MCF 10A (cell line): ENCODE measurements at places on chromosomes 5 and 9.
A peak's percentile ranks its signal among the peaks of the same experiment; 100 is the strongest.

GRCh38 chr5:83919071-83920041 lies 198.7 kb upstream of the HAPLN1 start:
- DNase-seq = no peak

DNA sequence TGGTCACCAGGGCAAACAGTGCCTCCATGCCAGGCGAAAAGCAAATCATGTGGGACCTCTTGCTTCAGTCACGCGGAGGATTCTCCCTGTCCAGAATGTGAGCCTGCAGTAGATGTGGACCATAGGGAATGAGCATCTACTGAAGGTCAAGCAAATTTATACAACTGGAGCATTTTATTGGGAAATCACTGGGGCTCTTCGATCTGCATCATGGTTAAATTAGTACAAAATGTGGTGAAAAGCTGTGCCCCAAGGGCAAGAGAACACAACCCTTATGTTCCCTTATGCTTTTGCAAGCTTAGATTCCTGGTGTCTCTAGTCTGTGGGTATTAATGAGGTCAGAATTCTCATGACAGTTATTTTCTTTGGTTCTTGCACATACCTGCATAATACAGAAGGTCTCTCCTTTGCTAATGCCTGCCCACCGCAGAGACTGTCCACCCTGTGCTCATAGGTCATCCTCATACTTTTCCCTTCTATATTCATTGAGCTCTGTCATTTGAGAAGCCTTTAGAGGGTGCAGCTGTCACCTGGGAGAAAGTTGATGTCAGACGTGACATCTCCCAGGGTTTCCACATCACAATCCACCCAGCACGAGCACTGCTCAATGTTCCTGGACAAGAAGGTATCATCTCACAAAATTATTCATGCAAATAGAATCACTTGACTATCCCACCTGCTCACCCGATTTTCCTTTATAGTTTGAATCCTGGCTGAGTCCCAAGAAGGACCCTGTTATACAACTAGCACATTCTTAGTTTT lies 111.7 kb downstream of the NXNL2 start:
- no peak for DNase-seq

DNA sequence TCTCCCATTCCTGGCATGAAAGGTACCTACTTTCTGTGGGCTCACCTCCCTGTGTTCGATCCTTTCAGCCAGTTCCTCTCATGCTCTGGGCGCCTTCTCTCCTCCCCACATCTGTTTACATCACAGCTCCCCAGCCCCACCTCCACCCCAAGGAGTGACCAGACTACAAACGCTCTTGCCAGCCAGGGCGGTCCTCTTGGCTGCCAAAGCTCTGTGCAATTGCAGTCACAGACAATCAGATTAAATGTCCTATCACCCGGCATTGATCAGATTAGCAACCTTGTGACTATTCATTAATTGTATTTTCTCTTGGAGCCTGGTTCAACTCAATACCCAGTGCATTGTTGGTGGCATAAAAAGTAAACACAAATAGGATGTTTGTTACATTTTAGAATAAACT lies 211.2 kb upstream of the TBCA start:
- DNase-seq = no peak

DNA sequence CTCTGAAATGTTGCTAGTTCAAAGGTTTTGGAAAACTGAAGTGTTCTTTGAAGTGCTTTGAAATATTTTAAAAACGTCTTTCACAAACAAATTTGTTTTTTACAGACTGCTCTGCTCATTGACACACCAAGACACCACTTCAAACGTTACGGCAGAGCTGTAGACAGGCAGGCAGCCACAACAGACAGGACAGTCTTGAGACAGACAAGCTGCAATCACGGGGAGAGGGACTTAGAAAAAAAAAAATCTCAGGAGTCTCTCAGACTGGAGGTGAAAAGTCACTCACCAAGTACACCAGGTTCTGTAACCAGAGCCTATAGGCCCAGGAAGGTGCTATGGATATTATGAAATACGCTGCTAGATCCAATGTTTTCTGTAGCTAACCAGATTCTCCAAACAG lies 135.4 kb downstream of the ISL1 start:
- no peak for DNase-seq

DNA sequence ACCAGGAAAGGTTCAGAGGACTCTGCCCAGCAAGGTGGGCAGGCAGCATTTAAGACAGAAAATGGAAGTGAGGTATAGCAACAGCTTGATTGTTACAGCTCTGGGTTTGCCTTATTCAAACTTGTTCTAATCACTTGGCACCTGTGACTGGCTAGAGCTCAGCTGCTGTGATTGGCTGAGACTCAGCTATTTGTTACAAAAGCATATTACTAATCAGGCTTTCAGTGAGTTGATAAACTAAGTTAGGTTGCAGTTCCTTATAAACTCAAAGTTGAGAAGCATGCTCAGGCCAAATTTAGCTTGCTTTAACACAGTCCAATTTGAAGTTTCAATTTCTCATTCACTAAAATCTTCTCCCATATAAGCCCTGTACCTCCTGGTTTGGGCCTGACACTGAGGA lies 56.3 kb downstream of the GDA start:
- DNase-seq = peak; percentile 16

- DNase-seq = no peak
Observed at GRCh38 chr9:18473652-18474279, at the start of gene ADAMTSL1. Gene ADAMTSL1, plus strand, starts transcription at chr9:18474153. Its CDS starts 80 bp downstream, at chr9:18474233.

GRCh38 chr5:14006823-14007520 lies 62.5 kb upstream of the DNAH5 start:
- DNase-seq = no peak

GRCh38 chr5:105931881-105932421 lies 1738.8 kb downstream of the EFNA5 start:
- no peak for DNase-seq

DNA sequence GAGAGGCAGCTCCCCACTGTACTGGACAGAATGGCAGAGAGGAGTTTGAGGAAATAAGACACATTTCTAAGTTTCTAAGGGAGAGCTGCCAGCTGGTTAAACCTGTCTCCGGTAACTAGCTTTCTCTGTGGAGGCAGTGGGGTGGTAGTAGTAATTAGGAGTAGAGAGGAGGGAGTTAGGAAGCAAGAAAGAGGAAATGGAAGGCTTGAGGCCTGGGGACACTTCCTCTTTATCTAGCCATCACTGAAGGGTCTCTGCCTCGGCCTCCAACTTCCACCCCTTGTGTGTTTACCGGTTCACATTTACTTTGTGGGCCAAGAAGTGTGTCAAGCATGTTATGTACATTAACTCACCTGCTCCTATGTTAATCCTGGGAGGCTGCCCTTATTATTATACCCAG lies 462.2 kb upstream of the DMAC1 start:
- DNase-seq = no peak
